ENCODE measurements at places on chromosomes 2 and 18. TPM values are rescaled to one million over a fixed set of nuclear protein-coding genes. Genes with fewer than 3 reads are reported as not detected.

Gene POU3F3
- total RNA-seq: 0.24 TPM

DNA sequence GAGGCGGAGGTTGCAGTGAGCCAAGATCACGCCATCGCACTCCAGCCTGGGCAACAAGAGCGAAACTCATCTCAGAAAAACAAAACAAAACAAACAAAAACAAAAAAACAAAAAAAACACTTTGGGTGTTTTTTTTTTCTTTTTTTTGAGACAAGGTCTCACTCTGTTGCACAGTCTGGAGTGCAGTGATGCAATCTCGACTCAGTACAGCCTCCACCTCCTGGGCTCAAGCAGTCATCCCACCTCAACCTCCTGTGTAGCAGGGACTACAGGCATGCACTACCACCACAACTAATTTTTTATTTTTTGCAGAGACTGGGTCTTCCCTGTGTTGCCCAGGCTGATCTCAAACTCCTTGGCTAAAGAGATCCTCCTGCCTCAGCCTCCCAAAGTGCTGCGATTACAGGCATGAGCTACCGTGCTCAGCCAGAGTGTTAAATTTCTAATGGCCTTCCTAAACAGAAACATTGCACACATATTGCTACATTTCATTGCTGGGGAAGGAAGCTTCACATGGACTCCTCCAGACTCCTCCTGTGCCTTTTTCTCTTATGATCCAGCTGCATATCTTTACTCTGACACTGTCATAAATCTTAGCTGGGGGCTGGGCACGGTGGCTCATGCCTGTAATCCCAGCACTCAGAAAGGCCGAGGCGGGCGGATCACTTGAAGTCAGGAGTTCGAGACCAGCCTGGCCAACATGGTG is 19.7 kb downstream of the STARD7 start:
- DNase-seq: no peak

Gene RFTN2
- total RNA-seq: 1.0 TPM

DNA sequence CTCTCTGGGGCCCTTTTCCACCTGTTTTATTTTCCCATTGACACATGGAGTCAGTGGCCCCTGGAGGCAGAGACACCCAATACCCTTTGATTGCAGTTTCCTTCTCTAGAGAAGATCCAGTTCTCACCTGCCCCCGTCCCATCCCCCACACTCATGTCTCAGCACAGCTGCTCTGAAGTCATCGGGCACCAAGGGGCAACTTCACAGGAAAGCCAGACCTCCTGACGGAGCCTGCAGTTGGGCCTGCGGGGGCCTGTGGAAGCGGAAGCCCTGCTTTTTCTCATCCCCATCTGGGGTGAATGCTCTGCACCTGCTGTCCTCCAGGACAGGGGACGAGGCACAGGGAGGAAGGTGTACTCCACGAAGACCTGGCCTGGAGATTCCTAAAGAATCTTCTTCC is 308.3 kb upstream of the EPAS1 start:
- DNase-seq: no peak

Gene TM4SF20
- not detected for total RNA-seq

DNA sequence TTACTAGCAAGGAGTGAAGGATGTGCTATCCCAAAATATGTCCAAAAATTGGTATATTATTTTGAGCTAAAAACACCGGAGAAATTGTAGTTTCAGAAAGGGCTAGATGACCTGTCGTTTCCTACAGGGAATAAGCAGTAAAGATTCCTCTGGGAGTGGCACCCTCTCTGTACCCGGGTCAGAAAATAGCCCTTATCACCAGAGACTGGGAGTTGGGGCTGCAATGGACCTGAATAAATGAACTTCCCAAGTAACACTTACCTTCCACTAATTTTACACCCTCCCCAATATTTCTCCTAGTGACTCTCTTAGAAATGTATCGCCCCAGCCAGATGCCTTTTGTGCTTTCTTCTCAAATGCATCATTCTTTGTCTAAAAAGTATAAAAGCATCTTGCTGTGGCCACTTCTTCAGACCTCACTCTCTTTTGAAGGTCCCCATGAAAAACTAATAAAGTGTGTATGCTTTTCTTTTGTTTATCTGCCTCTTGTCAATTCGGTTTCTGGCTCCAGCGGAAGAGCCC is 734 bp upstream of the RMC1 start:
- no peak for DNase-seq

- DNase-seq: no peak
Measured at GRCh38 chr18:2274613-2275012, 296.7 kb downstream of the METTL4 start.

Gene PRSS56
- not detected for total RNA-seq

DNA sequence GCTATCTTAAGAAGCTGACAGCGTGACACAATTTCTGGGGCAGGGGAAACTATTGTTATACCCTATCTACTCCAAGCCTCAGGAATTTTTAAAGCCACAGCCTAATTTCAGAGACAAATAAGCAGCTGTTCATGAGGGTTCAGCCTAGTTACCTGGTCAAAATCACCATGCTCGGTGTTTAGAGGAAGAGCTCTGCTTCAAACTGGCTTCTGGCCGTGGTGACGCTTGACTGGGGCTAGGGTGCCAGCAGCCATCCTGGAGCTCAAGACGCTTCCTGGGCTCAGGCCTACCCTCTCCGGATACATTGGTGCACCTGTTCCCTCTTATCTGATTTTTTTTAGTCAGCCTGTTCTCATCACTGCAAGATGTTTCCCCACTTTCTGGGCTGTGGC is 41.7 kb downstream of the FRZB start:
- peak; percentile 10 for DNase-seq

DNA sequence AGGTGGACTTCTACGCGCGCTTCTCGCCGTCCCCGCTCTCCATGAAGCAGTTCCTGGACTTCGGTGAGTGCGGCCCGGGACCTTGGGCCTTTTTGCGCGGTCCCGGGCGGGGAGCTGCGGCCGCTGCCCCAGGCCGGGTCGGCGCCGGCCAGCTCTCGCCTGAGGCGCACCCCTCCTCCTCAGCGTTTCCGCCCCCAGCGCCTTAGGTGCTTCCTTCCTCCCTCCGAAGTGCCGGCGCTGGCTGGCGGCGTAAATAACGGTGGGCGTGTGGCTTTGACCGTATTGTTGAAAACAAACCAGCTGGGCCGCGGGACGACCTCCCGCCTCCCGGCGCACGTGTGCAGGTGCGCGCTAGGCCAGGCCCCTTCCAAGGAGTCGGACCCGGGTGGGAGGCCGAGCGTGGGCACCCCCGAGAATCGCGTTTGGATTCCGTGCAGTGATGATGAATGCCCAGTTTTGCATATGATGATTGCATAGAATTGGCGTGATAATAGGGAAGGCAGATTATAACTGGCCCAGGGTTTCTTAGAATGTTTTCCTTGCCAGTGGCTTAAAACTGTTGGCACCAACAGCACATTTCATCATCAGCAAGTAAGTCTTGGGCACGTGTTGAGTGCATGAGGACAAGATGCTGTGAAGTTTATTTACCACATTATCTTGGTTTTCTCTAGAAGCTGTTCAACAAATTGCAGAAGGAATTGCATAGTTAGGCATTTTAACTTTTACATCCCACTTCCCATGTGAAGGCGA is 569 bp downstream of the PDK1 start:
- peak; percentile 94 for DNase-seq

- no peak for DNase-seq
Measured at GRCh38 chr2:64007924-64008323, 11.3 kb downstream of the VPS54 start.

GRCh38 chr18:25590456-25590855 is 238.5 kb upstream of the ZNF521 start:
- no peak for DNase-seq

- DNase-seq: peak; percentile 66
Measured at GRCh38 chr2:221569425-221569845, 2.7 kb downstream of the EPHA4 start.

- DNase-seq: no peak
Measured at GRCh38 chr18:29730073-29730472, 1312.5 kb downstream of the DSC3 start.

Gene NEB
- 8.2 TPM for total RNA-seq

- no peak for DNase-seq
Measured at GRCh38 chr2:4256351-4256750, 553.0 kb downstream of the DCDC2C start.

Gene ABCG8
- total RNA-seq: 0.31 TPM

DNA sequence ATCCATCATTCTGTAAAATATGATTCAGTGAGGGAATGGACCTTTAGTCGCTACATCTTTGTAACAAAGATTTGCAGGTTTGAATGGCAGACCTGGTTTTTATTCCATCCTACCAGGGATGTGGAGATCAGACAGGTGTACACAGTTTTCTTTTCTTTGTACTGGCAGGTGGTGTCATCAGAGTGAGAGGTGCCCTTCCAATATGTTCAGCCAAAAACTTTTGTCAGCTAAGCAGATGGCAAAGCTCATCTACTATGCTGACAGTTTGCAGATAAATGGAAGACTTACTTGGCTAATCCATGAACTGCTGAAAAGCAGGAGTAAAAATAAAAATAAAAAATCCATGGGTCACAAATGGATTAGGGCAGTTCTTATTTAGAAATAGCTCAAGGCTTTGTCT is 185.5 kb upstream of the DOK6 start:
- no peak for DNase-seq

Gene GKN2
- not detected for total RNA-seq

Gene CD8B2
- not detected for total RNA-seq

Gene LDLRAD4
- total RNA-seq: 1.9 TPM

DNA sequence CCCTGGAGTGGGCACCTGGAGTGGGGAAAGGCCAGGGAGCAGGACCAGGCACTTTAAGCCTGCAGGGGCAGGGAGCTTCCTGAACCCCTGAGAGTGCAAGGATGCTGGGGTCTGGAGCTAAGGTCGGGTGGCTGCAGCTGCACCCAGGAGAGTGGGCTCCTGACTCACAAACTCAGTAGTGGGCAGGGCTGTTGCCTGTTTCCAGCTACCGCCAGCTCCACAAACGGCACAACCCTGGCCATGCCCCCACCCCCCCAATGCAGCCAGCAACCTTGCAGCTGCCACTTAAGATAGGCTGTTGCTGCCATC is 688.8 kb downstream of the NYAP2 start:
- DNase-seq: no peak

DNA sequence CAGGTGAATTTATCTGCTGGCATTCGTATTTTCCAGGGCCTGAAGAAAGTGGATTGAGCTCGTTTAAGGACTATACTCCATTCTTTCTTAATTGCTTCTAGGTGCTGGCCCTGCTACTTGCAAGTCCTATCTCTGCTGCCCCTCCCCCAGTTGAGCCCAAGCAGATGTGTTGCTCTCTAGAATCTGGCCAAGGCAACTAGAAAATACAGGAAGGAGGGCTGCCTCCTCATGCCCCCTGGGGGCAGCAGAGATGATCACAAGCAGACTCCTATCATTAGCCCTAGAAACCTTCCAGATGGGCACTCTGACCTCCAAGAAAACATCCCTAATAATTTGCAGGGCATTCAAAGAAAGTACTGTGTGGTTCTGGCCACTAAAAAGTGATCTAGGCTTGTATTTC is 72.5 kb upstream of the CYP26B1 start:
- DNase-seq: peak; percentile 90

DNA sequence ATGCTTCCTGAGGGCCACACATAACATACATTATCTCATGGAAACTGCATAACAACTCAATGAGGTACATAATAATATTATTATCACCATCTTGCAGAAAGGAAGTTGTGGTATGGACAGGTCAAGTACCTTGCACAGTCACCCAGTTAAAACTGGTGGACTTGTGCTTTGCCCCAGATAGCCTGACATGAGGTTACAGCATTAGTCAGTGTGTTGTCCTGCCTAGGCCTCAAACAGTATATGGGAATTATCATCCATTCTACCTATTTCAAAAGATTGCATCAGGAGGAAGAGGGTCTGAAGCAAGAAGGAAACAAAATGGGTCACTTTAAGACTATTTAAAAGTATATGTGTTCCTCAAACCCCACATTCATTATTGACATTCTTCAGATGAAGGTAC is 5.4 kb upstream of the ANTXR1 start:
- no peak for DNase-seq

- DNase-seq: no peak
Measured at GRCh38 chr2:144376460-144376859, 143.5 kb downstream of the ZEB2 start.

Gene TBR1
- not detected for total RNA-seq

Gene ACADL
- 0.39 TPM for total RNA-seq

- no peak for DNase-seq
Measured at GRCh38 chr2:16649353-16650286, 16.0 kb downstream of the CYRIA start.

DNA sequence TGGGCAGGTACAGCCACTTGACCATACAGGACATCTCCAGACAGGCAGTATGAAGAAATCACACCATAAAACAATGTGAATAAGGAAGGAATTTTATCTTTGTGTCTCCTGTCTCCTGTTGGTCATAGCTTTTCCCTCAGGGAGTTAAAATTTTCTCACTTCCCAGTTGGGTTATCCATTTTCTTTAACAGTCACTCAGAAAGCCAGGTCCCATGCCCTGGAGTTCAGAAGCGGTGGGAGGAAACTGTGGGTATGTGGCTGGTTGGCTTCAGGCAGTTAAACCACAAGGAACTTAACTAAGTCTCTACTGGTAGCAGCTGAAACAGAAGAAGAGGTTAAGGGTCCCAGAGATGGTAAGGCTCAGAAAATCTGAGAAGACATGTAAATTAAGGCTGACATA is 6.5 kb upstream of the SMAD2 start:
- DNase-seq: no peak

DNA sequence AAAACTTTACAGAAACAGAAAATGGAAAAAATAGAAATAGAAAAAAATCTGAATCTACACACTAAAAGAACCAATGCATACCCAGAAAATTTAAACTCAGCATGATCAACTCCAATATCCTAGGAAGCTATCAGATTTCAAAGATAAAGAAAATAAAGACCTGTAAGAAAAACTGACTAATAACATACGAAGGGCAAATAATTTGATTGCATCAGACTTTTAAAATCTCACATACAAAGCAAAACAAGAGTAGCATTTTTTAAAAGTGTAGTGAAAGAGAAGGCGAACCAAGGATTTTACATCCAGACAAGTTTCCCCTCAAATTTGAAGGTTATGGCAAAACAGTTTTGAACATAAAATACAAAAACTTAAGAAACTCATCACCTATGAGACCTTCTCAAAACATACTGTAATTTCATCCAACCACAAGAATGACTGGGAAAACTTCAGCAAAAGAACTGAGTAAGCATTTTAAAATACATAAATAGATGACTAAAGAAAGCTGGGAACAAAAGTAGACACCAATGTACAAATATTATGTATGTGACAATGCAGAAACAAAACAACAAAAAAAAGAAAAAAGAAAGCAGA is 54.8 kb downstream of the NBAS start:
- DNase-seq: no peak

Gene FEV
- not detected for total RNA-seq

DNA sequence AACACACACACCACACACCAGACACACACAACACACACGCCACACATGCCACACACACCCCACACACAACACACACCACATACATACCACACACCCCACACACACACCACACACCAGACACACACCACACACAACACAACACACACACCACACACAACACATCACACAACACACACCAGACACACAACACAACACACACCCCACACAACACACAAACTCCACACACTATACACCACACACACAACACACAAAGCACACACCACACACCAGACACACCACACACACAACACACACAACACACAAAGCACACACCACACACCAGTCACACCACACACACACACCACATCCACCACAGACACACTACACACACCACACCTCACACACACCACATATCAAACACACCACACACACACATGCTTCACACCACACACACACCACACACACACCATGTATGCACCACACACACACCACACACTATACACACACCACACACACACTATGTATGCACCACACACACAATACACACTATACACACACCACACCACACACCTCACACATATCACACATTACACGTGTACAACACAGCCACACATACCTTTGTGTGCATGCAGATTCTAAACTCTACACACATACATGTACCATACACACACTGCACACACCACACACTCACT is 72.2 kb downstream of the TMEM18 start:
- DNase-seq: no peak
